ENCODE measurements at places on chromosomes 5 and 9.

DNA sequence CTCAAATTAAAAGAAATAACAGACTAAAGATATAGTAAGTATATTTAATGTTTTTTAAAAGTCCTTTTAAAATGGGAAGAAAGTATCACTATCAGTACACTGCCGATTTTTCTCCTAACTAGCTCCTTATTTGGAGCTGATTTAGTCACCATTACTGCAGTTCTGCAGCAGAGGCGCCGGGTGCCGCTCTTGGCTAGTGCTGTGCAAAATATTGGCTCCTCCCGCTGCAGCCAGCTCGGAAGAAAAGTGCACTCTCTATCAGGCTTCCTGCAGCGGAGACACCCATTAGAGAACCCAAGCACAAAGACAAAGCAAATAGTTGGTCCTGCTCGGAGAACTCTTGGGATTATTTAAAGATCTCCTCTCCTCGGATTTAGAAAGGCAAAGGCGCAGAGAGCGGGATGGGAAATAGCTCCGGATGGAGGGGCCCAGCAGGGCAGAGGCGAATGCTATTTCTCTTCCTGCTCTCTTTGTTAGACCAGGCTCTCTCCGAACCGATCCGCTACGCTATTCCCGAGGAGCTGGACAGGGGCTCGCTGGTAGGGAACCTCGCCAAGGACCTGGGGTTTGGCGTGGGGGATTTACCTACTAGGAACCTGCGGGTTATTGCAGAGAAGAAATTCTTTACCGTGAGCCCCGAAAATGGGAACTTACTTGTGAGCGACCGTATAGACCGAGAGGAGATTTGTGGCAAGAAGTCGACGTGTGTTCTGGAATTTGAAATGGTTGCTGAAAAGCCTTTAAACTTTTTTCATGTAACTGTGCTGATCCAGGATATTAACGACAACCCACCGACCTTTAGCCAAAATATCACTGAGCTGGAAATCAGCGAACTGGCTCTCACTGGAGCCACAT is at the start of gene PCDHGB3:
PCDHGB3 (plus strand) TSS at position 249 of the 855 bp plus-strand sequence; CDS start at position 402, 153 bp downstream.
- no peak for DNase-seq

- no peak for DNase-seq
These were observed 76.2 kb downstream of the SLF1 start for GRCh38 chr5:94694671-94695070.

GRCh38 chr5:132480893-132481595 is 9.5 kb downstream of the IRF1 start:
- DNase-seq: no peak

DNA sequence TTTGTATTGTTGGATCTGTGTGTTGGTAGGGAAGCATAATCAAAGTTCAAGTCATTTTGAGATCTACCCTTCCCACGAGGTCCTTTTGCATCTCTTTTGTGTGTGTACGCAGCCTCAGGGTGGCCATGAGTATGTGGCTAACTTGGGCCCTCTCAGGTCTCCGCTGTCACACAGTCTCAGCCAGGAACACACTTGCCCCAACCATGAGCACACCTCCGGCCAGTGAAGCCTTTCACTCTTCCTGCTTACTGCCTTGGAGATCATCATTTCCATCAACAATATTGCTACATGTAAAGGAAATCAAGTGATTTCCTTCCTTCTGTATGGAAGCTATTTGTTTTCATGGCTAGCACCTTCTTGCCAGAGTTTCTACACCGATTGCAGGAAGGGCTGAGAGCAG is 13.9 kb downstream of the ZNF346 start:
- no peak for DNase-seq

- no peak for DNase-seq
These were observed 321.0 kb downstream of the AGTPBP1 start for GRCh38 chr9:85420750-85421149.

DNA sequence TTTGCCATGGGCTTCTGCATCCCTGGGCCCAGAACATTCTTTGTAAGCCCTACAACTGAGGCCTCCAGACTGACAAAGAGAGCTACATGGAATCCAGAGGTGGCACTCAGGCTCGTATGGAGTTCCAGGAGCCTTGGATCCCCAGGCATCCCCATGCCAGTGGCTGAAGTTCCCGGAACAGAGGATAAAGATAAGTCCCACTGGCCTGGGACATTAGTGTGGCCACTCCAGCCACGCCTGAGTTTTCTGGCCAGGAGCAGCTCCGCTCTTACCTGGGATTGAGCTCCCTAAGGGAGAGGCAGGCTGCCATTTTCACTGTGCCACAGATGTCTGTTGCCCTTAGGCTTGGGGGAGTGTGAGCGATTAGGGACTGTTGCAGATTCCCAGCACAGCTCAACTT is 656.3 kb upstream of the FAM174A start:
- no peak for DNase-seq

DNA sequence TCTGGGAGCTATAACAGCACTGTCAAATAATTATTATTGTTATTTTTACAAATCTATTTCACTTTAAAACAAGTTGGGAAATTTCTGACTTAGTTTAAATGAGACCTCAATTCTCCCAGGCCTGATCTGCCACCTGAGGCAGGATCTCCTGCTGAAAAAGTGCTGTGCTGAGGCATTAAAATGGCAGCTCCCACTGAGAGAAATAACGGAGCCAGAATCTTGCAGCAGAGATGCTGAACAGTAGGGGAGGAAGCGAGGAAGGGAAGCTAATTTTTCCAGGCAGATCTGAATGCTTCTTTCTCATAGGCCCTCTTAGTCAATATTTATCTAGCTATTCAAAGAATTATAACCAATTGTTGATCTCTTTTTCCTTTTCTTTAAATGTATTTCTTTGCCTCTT is 196.3 kb downstream of the ZNF462 start:
- no peak for DNase-seq

DNA sequence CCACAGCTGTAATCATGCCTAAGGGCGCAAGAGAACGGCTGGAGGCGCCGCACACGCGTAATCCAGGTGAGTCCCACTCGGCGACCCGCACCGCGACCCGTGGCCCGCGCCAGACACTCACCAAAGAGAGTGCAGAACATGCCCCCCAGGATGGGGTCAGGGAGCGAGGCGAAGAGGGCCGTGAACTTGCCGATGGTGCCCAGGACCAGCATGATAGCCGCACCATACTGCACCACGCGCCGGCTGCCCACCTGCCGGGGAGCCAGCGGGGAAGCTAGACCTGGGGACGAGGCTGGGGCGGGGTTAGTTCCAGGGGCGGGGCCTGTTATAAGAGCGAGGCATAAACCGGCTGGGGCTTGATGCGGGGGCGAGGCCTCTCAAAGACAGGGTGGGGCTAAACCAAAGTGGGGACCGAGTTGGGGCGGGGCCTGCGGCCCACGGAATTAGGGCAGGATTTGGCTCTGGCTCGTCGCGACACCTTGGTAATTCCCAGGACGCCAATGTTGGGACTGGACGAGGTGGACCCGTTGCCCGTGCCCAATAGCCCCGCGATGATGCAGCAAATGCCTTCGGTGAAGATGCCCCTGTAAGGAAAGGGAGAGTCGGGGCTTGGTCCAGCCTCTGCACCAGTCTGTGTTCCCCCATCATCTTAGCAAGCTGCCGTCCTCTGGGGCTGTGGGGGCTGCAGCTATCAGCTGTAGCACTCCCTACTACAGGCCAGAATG is 4.8 kb downstream of the SLC23A1 start:
- DNase-seq: no peak

- no peak for DNase-seq
These were observed 5.5 kb upstream of the ESM1 start for GRCh38 chr5:54990841-54991258.

- DNase-seq: no peak
These were observed 3.4 kb upstream of the AGTPBP1 start for GRCh38 chr9:85745203-85745602.

DNA sequence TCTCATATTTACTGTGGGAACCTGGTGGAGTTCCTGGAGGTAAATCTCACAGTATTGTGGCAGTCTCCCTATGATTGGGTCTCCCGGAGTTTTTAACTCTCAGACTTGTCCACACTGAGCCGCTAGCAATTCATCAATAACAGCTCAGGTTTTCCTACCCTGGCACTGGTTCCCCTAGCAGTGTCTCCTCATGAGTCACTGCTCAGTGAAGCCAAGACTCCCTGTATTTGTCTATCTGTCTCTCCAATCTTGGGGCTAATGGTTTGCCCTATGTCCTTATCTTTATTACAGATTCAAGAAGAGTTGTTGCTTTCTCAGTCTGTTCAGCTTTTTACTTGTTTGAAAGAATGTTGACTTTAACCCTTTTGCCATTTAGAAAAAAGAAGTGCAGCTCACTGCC is 176.7 kb upstream of the FGF10 start:
- DNase-seq: no peak

DNA sequence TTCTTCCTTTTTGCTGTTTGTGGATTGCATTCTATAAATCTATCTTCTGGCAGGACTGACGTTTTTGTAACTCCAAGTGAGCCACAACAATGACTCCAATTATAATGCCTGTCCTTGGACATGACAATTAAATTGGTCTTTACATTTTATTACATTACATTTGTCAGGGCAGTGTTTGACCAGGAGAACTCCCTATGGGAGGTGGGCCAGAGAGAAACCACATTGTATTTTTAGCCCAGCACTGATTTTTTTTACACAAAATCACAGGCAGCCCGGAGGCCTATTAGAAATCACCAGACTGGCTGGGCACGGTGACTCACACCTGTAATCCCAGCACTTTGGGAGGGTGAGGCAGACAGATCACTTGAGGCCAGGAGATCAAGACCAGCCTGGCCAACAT is 99.1 kb upstream of the SMC5 start:
- DNase-seq: no peak

DNA sequence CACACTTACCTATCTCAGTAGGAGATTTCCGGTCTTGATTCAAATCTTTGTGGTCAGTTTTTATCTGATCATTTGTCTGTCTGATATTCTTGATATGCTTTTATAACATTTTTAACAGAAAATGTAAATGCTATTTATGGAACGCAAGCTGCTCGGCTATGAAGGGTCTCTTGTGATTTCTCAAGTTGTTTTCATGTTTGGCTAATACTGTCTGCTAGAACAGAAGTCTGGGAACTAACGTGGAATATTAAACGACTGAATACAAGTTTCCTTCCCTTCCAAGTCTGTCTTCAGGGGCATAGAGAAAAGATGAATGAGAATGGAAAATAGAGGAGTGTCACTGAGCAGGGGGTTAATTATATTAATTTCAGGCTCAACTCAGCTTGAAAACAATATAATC is 27.6 kb downstream of the SNCAIP start:
- DNase-seq: no peak

GRCh38 chr9:131804826-131805225 is 65.0 kb upstream of the RAPGEF1 start:
- DNase-seq: no peak

DNA sequence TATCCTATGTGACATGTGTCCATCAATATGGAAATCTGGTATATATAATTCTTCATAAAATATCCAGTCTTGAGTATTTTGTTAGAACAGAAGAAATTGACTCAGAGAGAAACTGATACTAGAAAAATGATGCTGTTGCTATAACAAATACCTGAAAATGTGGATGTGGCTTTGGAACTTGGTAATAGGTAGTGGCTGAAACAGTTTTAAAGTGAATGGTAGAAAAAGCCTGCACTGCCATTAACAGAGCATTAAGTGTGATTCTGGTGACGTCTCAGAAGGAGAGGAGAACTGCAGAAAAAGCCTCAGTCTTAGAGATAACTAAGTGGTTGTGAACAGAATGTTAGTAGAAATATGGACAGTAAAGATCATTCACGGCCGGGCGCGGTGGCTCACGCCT is 634.9 kb upstream of the ZNF608 start:
- no peak for DNase-seq

DNA sequence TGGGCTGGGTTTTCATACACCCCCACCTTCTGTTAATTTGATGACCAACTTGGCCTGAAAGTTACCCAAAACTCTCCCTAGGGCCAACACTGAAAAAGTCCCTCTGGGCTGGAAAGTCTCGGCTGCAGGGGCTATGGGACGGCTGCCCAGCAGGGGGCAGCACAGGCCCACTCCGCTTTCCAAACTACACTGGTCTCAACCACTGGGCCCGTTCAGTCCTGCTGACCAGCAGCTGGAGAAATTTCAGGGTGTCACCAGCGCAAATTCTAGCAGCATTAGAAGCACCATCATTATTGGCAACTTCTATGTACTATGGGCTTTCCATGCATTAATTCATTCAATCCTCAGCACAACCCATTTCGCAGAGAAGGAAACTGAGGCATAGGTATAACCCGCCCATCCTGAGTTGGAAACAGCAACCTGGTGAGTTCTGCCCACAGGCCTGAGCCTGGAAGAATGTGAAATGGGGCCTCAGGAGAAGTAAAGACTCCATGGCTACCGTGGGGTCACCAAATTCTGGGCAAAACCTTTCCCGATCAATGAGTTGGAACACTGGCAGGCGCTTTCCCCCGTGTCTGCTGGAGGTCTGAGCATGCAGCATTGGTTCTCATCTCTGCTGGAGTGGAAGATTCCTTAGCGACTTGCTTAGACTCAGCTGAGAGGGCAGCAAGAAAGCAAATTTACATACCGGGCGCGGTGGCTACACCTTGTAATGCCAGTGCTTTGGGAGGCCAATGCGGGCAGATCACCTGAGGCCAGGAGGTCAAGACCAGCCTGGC is 9.7 kb downstream of the ORM2 start:
- DNase-seq: peak; percentile 31

GRCh38 chr9:136697821-136698526 is 10.7 kb upstream of the AGPAT2 start:
- DNase-seq: no peak

- DNase-seq: no peak
These were observed 180.4 kb downstream of the GAS1 start for GRCh38 chr9:86766912-86767311.

- no peak for DNase-seq
These were observed 96.8 kb downstream of the OR2K2 start for GRCh38 chr9:111232997-111233790.

GRCh38 chr9:138020795-138021182 is 143.2 kb downstream of the CACNA1B start:
- no peak for DNase-seq

GRCh38 chr5:11273180-11273903 is 512.3 kb upstream of the DAP start:
- no peak for DNase-seq

GRCh38 chr5:158170534-158170933 is 311.6 kb upstream of the CLINT1 start:
- no peak for DNase-seq

DNA sequence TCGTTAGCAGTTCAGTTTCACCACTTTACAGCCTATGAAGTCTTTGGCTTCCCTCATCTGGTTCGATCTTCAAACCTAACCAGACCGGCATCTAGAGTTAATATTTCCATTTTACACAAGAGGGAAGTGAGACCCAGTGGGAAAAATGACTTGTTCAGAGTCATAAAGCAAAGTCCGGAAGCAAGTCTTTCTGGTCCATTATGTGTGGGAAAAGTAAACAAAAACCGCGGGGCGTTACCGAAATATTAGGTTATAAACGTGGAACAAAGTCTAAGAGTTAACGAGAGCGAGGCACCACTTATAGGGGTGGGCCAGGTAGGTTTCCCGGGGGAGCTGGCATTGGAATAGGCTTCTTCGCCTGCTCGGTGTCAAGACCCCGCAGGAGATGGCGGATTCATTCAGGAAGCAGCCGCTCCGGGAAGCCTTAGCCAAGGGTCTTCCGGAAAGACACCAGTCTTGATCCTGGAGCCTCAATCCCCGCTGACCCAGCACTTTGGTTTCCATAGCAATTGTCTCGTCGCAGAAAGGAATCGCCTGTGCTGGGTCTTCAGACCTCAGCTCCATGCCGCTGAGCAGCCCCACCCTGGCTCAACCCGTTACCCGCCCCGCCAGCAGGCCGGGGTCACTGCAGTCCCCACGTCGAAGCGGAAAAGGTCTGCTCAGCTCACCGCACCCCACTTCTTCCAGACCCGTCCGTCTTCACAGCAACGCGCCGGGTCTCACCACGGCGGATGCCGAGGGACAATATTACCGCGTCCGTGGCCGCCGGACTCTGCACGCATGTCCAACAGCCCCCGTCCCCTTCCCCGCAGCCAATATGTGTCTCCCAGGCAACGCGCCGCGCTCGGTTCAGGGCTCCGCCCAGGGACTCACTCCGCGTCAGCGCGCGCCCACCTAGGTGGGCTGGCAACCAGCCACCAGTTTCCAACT is at the start of gene C5orf52:
C5orf52 (plus strand) TSS at position 872 of the 930 bp plus-strand sequence. CDS start 82 bp downstream, outside the sequence.
- DNase-seq: no peak
